ENCODE measurements at places on chromosomes 16 and 17. TPM values are rescaled to one million over a fixed set of nuclear protein-coding genes. Genes with fewer than 3 reads are reported as not detected.

The ARHGDIG gene
- total RNA-seq = not detected

The TMC5 gene
- total RNA-seq = 0.09 TPM

GRCh38 chr17:19948116-19948943, 29.3 kb downstream of the AKAP10 start:
- peaks cover 29% of the 10 kb centered on the region for H3K4me1 ChIP-seq
- peak overlapping the region; percentile 22 for H3K27ac ChIP-seq
- DNase-seq = no peak
- no peaks in the 10 kb centered on the region for H3K27me3 ChIP-seq
- peaks cover 36% of the 10 kb centered on the region for H3K36me3 ChIP-seq

GRCh38 chr17:21285164-21286065, 904 bp downstream of the MAP2K3 start:
- peak overlapping the region; percentile 93 for H3K27ac ChIP-seq
- no peak for DNase-seq
- H3K36me3 ChIP-seq = peaks cover 6% of the 10 kb centered on the region
- H3K4me3 ChIP-seq = peak overlapping the region; percentile 87

The CORO6 gene
- 7.0 TPM for total RNA-seq

DNA sequence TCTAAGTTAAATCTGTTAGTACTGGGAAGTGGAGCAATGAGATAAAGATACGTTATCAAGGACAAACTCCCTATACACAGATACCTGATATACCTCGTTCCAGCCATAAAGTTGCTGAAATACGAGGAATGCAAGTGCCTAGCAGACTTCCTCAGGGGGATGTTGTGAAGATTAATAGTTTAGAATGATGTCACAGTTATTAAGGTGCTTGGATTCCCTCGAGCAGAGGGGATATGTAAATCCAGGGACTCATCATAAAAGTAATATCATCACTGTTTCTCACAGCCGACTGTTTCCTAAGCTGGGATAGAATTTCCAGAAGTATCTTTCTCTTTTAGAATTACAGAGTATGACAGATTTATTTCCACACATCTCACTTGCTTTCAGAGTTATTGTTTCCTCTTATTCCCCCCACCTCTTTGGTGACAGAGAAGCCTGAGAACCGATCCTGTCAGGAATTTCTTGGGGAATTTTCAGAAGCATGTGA, 28.4 kb upstream of the ZFHX3 start:
- no peaks in the 10 kb centered on the region for H3K4me1 ChIP-seq
- no peaks in the 10 kb centered on the region for H3K36me3 ChIP-seq
- no peak for DNase-seq
- H3K27ac ChIP-seq = no peak overlapping the region
- peaks cover 9% of the 10 kb centered on the region for H3K27me3 ChIP-seq
- H3K4me3 ChIP-seq = no peak overlapping the region

Measured in activated CD8-positive, alpha-beta memory T cell treated with anti-CD3 and anti-CD28 coated beads, Interleukin-2, amount 10 ng/mL, durations not matched to agents 7 days and 5 days (primary cell).